BE2C (cell line): ENCODE measurements at places on chromosomes 3 and 15.

- no peak for DNase-seq
These were observed 51.6 kb downstream of the CYP19A1 start for GRCh38 chr15:51286816-51287215.

- no peak for DNase-seq
These were observed 24.7 kb downstream of the GPR171 start for GRCh38 chr3:151178208-151178845.

- no peak for DNase-seq
These were observed 311.1 kb downstream of the VPS13C start for GRCh38 chr15:61749169-61749568.

- no peak for DNase-seq
These were observed 784 bp downstream of the TTLL3 start for GRCh38 chr3:9810846-9811245.

DNA sequence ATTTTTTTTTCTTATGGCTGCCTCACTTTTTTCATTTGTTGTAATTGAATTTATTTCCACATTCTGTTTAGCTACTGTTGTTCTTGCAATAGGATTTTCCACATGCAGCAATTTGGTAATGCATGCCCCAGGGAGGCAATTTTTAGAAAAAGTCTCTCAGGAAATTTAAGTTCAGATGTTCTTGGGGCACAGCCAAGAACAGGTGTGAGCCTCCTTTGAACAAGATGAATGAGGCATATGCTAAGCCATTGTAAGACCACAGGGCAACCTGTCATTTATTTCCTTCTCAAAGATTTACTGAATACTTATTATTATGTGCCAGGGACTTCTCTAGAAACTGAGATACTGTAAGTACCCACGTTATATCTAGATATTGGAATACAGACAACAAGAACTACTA, 549.5 kb downstream of the DIPK2A start:
- DNase-seq, result no peak

DNA sequence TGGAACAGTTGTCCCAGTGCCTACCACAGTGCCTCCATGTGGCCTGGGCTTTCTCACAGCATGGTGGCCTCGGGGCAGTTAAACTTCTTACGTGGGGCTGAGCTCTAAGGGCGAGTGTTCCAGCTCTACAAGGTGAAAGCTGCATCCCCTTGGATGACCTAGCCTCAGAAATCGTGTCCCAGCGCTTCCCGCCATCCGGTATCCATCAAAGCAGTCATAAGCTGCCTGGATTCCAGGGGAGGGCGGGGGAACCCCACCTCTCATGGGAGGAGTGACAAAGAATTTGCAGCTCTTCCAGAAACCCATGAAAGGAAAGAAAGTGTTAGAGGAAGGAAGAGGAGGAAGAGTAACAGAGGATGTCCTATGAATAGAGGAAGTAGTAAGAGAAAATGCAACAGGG, 45.8 kb upstream of the CCDC174 start:
- DNase-seq, result no peak

DNA sequence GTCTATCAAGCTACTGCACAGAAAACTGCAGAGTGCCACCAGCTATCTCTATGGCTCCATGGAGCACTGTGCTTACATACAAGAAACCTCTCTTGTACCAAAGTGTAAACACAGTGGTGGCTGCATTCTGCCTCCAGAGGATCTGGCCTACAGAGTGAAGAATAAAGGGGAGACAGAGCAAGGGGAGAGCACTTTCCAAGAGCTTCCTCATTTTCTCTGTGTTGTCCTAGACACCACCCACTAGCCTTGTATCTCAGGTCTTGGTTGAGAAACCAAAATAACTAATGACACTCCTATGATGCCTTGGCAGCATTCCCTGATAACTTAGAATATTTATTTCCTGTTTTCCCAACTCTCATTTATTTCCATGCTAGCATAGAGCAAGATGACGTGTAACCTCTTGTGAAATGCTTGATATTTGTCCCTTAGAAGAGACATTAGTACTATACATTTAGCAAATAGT, 56.9 kb upstream of the PHLDB2 start:
- no peak for DNase-seq

DNA sequence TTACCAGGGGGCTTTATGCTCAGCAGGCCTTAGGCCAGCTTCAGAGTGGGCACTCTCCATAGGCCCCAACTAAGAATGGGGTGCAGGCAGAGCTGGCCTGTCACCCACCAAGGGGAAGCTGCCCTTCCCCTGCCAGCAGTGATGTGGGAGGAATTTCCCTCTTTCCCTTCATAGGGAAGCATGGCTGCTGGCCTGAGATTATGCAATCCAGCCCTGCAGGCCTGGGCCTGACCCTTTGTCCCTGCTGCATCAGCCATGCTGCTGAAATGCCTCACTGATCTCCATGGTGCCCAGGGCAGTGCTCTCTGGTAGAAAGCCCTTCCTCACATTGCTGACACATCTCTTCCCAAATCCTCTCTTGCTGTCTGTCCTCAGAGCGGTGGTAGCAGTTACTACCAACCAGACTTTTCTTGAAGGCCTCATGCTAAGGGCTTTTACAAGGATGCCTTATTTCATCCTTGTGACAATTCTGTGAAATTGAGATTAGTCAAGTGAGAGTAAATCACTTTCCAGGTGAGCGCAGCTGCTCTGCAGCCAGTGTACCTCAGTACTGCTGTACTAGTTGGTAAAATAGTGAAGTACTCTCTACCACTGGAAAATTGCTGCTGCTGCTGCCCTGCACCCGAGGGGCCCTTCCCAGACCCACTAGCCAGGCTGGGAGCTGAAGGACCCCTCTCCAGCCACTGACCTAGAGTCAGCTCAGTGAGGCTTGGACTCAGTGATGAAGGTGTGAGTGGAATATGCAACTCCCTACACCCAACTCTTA, 33.8 kb downstream of the MRAS start:
- DNase-seq, result no peak

- DNase-seq, result no peak
These were observed 80.6 kb upstream of the BHLHE40 start for GRCh38 chr3:4898454-4899313.

DNA sequence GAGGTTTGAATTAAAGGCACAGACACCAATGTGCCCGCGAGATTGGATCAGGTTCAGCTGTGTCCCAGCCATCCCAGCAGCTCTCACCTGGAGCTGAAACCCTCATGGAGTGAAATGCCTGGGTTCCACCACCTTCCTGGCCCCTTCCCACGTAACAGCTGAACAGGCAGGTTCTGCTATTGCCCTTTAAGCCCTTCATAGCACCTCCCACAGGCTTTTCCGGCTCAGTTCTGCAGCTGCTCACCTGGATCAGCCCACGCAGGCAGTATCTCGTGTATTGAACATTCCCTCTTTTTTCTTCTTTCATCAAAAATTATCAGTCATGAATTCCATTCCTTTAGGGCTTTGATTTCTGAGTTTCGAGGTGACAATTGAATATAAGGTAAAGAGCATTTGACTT, 129.8 kb downstream of the SLC9A9 start:
- DNase-seq, result no peak

GRCh38 chr15:92669432-92669831, 13.9 kb upstream of the FAM174B start:
- no peak for DNase-seq

DNA sequence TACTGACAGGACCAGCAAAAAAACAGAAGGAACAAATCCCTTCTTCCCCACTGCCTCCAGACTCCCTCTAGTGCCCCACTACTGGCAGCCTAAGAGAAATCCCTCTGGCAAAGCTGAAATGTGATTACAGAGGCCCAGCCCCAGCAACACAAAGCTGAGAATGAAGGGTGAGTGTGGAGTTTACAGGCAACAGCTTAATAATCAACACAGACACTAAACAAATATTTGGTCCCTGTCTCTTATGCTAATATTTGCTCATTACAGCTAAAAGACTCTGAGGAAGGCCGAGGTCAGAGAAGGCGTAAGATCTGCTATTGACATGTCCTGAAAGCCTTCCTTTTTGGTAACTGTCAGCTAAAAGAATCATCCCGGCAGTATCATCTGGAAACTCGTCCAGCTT, 308.5 kb upstream of the RASGRP1 start:
- no peak for DNase-seq

DNA sequence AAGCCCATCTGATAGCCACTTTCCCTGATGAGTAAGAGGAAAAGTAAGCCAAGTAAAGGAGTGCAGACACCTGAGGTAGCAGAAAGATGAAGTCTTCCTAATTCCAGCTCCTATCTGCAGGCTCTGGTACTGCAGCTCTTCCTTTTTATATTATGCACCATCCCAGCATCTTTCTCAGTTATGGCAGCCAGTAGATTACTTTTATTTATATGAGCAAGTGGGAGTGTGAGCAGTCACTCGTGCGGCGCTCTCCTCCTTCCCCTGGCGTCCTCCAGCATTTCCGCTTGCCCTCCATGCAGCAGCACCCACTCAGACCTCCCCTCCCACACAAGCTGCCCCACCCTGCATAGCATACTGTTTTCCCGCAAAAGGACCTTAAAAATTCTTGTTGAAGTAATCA, 465.9 kb upstream of the DPPA4 start:
- DNase-seq, result no peak
